NCI-H187 (cell line): ENCODE measurements at places on chromosomes 6 and 20.

DNA sequence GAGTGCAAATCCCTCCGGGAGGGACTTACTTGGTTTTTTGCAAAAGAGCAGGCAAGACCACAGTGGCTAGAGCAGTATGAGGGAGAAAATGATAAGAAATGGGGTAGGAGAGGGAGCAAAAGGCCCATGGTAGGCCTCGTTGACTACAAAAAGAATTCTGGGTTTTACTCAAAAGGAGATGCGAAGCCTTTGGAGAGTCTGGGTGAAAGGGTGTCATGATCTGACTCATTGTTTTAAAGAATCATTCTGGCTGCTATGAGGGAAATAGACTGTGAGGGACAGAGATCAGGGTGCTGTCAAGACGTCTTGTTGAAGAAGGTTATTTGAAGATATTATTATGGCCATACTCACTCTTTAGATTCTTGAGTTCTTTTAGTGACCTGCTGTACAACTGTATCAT lies 13.0 kb downstream of the TBC1D32 start:
- no peak for DNase-seq

- no peak for DNase-seq
These were observed 14.8 kb downstream of the C20orf96 start for GRCh38 chr20:275791-276190.

DNA sequence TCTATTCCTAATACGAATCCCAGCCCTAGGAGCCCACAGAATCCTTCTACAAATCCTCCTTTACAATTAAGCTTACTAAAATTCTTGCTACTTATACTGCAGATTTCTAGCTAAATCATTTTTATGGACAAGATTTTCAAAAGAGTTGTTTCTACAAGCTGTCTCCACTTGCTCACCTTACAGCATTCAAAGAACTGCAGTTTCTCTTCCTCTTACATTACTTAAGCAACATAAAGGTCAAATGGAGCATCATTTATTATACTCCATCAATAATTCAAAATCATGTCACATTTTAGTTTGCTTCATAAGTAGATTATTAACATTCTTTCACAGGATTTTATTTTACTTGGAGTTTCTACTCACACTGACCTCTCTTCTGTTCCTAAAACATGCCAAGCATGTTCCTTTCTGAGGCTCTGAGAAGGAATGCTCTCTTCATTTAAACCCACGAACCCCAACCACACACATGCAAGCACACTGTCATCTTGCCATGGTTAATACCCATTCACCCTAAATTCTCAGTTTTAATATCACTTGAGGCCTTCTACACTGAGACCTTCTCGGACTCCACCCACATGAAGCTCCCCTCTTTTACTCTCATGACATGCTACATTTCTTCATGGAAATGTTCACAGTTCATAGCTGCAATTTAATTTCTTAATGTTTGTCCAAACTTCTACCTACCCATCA lies 388.2 kb downstream of the TBC1D32 start:
- DNase-seq: no peak

GRCh38 chr20:775679-776135 lies 7.4 kb upstream of the SLC52A3 start:
- no peak for DNase-seq

DNA sequence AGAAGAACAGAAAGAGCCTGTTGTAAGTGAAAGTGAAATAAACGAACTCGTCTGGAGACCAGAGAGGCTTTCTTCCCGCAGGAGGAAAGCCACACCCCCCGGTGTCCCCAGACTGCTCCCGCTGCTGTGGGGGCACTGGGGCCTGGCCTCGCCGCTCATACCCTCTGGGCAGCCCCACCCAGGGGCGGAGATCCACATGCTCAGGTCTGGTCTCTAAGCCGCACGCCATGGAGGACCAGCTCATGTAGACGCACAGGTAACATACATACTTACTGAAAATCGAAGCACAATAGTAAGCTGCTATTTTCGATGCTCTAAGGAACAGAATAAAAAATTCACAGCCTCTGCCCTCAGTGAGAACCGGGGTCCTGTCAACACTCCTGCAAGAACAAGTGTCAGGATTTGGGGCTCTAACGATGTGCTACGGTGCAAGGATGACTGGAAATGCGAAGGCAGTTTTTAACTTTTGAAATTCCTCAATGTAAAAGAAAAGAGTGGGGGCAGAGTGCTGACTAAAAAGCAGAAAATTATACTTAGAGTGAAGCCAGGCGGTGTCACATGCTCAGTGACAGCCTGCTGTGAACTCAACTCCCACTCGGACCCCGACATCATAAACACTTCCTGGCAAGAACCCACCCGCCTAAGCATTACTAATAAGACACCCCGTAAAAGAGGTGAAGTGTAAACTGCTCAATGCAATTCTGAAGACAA lies 110.5 kb downstream of the IRF4 start:
- no peak for DNase-seq

- DNase-seq: no peak
These were observed 101.7 kb downstream of the SYNDIG1 start for GRCh38 chr20:24571159-24571558.
